Gastrocnemius medialis (tissue), 4 donors: ENCODE measurements at places on chromosomes 6 and 20. TPM values are rescaled to one million over a fixed set of nuclear protein-coding genes. Genes with fewer than 3 reads are reported as not detected.

Gene CNBD2
- 18.7 TPM for total RNA-seq

Gene MUCL3
- total RNA-seq: not detected

Gene UST
- total RNA-seq: 3.0 TPM

Gene TRPC4AP
- total RNA-seq: 61.6 TPM

Gene COL11A2
- 0.61 TPM for total RNA-seq

Gene ACSS2
- total RNA-seq: 94.1 TPM

Gene EEF1E1
- total RNA-seq: 16.8 TPM

Gene LAMA2
- 73.8 TPM for total RNA-seq

Gene PDE10A
- 1.1 TPM for total RNA-seq

Gene KCNS1
- total RNA-seq: not detected

Gene FKBP5
- 1,753 TPM for total RNA-seq

Gene PPP1R11
- total RNA-seq: 44.4 TPM

Gene GPANK1
- total RNA-seq: 17.3 TPM

Gene LRFN2
- not detected for total RNA-seq

Gene SLC26A8
- not detected for total RNA-seq

Gene SLCO4A1
- total RNA-seq: 20.4 TPM

Gene BANF2
- not detected for total RNA-seq

Gene PRKN
- 21.6 TPM for total RNA-seq

Gene TOX2
- total RNA-seq: not detected

Gene GLP1R
- total RNA-seq: not detected

Gene TGM6
- not detected for total RNA-seq

Gene SRMS
- total RNA-seq: not detected
